Right forelimb (tissue), 1 donor: ENCODE measurements at places on chromosomes 13 and 19.

DNA sequence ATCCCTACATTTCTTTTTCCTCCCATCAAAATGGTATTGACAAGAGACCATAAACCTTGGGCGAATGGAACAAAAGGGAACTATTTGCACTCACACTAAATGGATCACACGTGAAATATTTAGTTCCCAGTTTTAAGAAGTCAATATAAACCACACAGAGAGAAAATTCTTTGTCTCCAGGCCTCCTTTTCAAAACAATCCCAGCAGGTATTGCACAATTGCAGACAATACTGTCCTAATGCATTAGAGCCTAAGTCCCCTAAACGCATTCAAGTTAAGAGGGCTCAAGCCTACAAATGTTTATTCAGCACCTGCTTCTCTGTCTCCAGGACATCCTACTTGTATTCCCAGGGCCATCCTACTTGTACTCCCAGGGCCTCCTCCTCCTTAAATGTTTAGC, 1.3 kb upstream of the B3GLCT start:
- DNase-seq: no peak

DNA sequence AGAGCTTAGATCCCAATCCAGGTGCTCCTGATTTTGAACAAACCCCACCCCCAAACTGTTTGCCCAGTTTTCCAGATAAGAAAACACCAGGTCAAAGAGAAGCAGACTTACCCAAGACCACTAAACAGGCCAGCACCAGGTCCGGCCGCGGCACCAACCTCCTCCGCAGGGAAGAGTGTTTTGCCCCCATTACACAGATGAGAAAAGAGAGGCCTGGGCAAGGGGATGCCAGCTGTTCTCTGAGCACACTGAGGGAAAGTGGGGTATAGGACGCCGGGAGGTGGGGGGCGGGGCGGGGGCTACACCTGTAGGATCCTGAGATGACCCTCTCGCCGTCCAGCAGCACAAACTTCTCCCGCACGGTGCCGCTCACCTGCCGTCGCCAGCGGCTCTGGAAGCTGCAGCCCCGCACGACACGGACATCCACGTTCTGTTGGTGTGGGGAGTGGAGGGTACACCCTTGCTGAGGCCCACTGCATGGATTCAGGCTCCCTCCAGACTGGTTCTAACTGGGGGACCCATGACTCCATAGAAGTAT, 3.1 kb downstream of the SPACA4 start:
- DNase-seq: no peak

- no peak for DNase-seq
Measured at GRCh38 chr13:48402325-48402932, 10.5 kb downstream of the LPAR6 start.

DNA sequence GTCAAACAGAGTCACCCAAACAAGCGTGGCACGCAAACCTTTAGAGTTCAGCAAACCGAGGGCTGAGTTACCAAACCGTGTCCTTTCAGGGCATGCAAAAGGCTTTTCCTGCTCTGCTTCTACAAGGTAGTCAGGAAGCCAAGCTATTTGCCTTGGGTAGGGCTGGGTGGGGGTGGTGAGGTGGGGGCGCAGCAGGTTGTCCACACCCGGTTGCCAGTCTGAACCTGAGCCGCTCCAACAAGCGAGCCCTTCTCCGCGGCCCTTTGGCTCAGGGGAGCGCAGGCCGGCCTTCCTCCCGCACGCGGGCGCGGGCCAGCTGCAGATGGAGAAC, 347 bp upstream of the CLDN10 start:
- no peak for DNase-seq

DNA sequence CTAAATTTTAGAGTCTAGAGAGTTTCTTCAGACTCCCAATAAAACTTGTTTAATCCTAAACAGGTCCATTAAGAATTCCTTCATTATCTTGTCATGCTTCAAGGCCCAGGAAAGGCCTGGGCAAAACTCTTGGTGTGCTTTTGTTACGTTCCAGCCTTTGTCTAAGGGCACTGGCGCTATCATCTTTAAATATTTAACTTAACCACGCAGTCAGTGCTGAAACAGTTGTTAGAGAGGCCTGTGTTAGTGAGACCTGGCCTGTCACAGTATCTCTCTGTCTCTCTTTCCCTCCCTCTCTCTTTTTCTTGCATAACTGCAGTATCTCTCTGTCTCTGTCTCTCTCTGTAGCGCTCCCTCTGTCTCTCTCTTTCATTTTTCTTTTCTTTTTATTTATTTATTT, 8.2 kb upstream of the OR1M1 start:
- no peak for DNase-seq

DNA sequence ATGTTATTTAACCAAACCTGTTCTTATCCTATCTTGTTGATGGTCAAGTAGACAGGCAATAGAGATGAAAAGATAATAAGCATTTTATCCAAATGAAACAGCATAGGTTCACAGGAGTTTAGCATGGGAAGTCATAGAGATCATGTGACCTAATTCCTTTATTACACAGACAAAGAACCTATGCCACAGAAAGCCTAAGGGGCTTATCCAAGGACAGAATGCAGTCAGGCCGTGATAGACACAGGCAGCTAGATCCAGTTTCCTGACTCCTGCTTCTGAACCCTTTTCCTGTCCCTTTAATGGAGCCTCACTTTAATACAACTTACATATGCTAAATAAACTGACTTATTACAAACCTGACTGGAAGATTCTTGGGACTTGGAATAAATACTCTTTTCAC, 532.1 kb downstream of the IRS2 start:
- no peak for DNase-seq

- DNase-seq: no peak
Measured at GRCh38 chr13:100581504-100581903, 7.1 kb downstream of the GGACT start.

- DNase-seq: no peak
Measured at GRCh38 chr19:24046550-24046949, 40.4 kb upstream of the ZNF254 start.

DNA sequence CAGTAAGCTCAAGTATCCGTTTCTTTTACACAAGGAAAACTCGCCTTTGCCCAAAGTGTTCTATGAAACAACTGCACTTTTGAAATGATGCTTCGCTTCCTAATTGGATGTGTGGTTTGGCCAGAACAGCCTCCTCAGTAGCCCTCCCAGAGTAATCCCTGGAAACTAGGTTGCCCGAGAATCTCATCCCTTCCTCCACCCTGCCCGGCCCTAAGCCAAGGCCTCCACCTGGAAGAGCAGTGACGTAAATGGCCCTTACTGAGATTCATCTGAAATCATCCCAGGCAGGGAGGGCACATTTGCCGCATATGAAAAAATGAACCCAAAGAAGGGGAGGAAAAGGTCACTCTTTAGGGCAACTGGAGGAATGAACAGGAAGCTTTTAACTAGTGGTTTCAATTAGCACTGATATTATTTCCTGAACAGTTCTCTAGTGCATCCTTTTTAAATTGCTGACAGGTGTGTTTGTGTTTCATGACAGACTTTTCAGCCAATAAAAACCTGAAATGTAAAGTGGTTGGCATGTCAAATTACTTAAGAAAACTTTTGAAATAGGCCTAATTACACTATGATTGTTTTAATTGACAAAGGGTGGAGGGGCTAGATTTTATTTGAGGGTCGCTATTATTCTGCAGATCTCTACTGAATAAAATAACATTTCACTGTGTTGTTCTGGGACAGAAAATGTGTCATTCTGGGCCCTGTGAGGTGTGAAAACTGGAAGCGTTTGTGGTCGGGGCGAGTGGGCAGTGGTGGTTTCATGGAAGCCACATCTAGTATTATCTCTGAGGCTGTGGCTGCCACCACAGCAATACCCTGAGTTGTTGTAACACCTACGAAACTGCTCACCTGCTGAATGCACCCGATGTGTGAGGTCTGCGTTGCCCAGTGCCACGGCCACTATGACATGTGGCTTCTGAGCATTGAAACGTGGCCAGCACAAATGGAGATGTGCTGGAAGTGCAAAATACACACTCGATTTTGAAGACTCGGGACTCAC, 112.1 kb downstream of the ZIC5 start:
- DNase-seq: no peak

DNA sequence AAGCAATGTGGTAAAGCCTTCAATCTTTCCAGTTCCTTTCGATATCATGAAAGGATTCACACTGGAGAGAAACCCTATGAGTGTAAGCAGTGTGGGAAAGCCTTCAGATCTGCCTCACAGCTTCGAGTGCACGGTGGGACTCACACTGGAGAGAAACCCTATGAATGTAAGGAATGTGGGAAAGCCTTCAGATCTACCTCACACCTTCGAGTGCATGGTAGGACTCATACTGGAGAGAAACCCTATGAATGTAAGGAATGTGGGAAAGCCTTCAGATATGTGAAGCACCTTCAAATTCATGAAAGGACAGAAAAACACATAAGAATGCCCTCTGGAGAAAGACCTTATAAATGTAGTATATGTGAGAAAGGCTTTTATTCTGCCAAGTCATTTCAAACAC, 15.6 kb upstream of the ZNF763 start:
- DNase-seq: no peak

DNA sequence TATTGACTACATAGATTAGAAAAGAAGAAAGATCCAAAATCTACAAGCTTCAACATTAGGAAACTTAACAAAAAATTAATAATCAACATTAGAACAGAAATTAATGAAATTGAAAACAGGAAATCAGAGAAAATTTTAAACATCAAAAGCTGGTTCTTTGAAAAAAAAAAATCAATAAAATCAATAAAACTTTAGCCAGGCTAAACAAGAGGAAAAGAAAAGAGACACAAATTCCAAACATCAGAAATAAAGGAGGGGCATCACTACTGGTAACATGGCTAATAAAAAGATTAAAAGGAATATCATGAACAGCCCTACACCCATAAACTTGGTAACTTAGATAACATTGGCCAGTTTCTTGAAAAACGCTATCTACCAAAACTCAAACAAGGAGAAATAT, 110.2 kb downstream of the ATP11A start:
- no peak for DNase-seq

GRCh38 chr13:51781246-51782022, 22.5 kb downstream of the DHRS12 start:
- no peak for DNase-seq

DNA sequence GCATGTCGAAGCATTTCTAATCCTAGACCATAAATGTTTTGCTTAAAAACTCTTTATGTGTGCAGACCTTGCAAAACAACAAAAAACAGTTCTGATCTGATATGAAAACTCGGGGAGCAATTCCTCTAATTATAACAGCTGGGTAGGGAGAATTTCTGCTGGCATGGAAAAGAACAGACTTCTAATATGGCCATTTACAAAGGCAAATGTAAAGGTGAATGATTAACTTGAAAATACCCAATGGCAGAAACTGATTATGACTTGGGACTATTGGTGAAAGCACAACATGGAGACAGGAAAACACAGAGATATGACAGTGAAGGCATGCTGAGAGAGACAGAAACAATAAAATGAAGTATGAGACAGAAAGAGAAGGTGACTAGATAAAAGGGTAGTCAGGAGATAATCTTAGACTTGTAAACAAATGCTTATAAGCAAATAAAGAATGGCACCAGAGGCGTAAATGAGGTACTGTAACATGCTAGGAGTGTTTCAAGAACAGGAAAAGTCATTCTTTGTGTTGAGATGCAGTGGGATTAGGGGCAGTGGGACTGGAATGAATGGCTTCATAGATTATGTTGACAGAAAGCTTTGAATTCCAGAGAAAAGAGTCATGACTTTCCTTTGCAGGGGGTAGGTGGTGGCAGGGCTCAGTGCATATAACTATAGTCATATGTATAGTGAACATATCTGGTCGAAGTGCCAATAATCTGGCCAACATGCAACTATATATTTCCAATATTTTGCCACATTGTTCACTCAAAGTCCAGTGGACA, 393.0 kb downstream of the ITGBL1 start:
- DNase-seq: no peak

GRCh38 chr19:4058693-4059452, 7.8 kb downstream of the ZBTB7A start:
- DNase-seq: no peak

DNA sequence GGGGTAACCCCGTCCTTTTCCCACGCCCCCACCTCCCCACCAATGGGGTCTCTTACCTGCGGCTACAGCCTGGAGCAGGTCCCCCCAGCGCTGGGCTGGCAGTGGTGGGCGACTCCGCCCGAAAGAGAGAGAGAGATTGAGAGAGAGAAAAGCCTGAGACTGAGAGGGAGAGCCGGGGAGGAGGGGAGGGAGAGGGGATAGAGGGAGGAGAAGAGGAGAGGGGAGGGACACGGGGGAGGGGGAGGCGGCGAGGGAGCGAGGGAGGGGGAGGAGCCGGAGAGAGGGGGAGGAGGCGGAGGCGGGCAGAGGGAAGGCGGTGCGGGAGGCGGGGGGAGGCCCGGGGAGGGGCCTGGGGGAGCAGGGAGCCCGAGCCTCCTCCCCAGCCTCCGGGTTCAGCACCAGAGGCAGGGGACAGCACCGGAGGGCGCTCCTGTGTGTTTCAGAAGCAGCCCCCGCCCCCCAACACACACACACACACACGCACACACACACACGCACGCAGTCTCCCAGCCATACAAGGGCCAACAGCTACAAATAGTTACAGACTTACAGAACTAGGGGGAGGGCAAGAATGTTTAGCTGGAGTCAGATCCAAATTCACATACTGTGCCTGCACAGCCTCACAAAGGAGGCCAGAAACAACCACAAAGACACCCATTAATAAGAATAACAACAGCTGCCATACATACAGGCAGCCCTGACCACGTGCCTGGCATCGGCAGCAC, at the start of gene SLC8A2:
Gene SLC8A2, minus strand, starts transcription at position 161 of the 725 bp plus-strand sequence. CDS start 5,490 bp downstream, outside the sequence.
- peak; percentile 90 for DNase-seq

DNA sequence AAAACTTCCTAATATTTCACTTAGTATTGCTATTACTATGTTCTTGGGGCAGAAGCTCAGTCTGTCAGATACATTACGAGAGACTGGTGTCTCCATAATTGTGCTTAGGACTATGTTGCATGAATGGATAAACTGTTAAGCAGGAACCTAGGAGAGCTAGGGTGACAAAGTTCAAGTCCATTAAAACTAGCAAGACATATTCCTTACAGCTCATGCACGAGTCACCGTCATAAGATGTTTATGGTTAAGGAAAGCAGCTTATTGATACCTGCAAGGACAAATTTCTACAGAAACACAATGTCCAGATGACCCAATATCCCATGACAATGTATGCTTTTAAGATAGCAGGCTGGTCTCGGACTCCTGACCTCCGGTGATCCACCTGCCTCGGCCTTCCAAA, 5.7 kb upstream of the ZNF813 start:
- no peak for DNase-seq

DNA sequence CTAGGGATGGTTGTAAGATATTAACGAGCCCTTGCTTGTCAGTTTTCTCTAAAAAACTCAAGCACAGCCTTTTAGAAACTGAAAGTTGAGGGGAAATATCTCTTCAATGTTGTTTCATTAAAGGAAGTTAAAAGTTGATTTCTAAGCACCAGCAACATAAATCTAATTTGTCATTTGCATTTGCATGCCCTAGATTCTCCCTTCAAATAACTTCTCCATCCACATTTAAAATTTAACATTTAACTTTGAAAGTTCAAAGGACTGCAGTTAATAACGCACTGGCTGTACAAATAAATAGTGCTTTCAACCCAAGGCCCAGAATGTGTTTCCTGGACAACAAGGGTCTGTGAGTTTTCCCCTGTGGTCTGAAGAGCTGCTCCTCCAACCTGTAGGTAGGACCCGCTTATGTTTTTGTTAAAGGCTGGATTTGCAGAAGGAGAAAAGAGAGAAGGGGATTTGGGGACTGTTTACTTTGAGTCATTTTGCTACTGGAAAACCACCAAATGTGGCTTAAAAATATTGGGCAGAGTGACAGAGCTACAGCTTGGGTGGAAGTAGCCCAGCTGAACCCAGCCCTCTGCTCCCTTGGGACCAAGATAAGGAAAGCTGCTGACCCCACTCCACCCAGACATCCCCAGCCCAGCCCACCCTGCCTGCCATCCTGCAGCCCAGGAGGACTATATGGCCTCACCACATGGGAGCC, 39.8 kb downstream of the TNFRSF19 start:
- DNase-seq: no peak
